ENCODE measurements at places on chromosomes 1 and 21. TPM values are rescaled to one million over a fixed set of nuclear protein-coding genes. Genes with fewer than 3 reads are reported as not detected.

Gene CD1E
- not detected for total RNA-seq

Gene DNASE2B
- total RNA-seq = not detected

DNA sequence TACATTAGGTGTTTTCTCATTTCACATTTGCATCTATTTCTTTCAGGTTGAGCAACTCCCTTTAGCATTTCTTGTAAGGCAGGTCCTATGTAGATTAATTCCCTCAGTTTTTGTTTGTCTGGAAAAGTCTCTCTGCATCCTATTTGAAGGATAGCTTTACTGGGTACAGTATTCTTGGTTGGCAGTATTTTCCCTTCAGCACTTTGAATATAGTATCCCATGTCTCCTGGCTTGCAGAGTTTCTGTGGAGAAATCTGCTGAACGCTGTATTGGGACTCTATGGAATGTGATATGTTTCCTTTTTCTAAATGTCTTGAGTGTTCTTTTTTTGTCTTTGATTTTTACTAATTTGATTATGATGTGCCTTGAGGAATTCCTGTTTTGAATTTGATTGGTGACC is 28.9 kb upstream of the FAM163A start:
- no peak for DNase-seq

DNA sequence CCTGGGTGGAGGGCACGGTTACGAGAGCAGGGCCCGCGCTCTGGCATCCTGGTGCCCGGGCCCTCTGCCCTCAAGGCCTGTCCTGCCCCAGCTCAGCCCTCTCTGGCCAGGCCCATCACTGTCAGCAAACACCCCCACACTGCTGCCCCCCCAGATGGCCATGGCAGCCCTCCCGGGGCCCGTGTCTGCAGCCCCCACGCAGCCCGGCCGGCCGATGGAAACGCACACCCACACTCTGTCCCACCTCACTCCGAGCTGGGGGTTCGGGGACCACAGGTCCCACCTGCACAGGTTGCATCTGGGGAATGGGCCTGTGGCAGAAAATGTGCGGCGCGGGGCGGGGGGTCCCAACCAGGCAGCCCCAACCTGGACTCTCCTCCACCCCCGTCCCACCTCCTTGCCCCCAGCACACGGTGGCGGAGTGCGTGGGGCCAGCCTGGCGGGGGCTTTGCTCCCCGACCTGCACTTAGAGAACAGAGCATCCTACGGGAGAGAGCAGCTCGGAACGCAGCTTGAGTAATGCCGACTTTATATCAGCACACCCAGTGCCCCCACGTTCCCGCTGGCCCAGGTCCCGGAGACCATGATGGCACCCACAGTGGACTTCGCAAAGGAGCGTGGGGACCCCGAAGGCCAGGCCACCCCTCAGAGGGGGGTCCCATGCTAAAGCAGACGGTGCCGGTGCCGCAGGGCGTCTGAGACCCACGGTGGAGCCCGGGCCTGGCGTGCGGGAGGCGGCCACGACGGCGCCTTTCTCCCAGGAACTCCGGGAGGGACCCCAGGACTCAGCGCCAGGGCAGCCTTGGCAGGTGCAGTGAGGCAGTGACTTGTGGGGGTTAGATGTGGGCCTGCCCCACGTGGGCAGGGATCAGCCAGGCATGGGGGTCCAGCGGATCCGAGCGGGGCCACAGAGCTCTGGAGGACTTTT is 7.5 kb upstream of the RNF223 start:
- no peak for DNase-seq
